PC-3 (cell line): ENCODE measurements at places on chromosomes 7 and 10. TPM values are rescaled to one million over a fixed set of nuclear protein-coding genes. Genes with fewer than 3 reads are reported as not detected.
A peak's percentile ranks its signal among the peaks of the same experiment; 100 is the strongest.

JCAD gene
- 5.0 and 7.8 TPM in 2 replicates for total RNA-seq

DNA sequence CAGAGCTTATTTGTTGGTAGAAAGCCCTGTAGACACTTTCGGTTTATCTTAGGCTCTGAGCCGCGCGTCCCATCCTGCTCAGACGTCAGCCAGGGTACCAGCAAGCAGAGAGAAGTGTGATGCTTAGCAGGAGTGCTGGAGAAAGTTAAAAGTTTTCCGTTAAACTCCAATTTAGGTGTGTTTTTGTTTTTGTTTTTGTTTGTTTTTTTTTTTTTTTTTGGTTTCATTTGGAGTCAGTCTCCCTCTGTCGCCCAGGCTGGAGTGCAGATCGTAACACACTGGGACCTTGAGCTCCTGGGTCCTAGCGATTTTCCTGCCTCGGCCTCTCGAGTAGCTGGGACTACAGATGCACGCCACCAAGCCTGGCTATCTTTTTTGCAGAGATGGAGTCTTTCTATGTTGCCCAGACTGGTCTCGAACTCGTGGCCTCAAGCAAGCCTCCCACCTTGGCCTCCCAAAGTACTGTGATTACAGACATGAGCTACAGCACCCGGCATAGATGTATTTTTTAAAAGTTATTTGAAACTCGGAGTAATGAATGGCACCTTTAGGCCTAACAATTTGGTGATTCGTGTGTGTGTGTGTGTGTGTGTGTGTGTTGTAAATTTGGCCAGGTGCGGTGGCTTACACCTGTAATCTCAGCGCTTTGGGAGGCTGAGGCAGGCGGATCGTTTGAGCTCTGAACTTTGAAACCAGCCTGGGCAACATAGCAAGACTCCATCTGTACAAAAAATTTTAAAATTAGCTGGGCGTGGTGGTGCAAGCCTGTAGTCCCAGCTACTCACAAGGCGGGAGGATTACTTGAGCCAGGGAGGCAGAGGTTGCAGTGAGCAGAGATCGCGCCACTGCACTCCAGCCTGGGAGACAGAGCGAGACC, 1.3 kb upstream of the HIP1 start:
- peak; percentile 49 for DNase-seq

DNA sequence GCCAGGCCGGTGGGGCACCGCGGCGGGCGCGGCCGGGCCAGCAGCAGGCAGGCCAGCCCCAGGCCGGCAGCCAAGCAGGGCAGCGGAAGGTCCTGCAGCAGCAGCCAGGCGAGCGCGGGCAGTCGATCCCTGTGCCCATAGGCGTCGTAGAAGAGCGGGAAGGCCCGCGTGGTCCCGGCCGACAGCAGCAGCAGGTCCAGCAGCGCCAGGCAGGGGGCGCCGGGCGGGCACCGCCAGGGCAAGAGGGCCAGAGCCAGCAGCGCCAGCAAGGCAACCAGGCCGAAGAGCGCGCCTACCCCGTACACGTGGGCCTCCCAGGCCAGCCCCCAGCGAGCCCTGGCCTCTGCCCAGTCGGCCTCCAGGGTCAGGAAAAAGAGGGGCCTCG, 8.4 kb upstream of the RBM28 start:
- DNase-seq: no peak

DNA sequence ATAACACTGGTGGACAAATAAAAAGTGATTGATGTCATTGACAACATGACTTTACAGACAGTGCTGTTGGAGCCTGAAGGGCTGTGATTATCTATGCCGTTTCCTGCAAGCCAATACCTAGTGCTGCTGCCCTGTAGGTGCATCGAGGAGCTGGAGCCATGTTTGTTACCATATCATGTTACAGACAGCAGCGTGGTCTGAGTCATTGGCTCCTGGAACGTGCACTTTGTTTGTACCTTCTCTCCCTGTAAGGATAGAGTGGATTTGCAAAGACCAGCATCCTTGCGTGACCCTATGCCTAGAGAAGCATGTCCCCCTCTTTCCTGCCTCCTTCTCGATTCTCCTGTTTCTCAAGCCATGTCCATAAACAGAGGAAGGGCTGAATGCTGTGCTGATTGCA, 597.2 kb downstream of the TYW1 start:
- no peak for DNase-seq

GIMAP8 gene
- total RNA-seq: not detected in 2 replicates

DNA sequence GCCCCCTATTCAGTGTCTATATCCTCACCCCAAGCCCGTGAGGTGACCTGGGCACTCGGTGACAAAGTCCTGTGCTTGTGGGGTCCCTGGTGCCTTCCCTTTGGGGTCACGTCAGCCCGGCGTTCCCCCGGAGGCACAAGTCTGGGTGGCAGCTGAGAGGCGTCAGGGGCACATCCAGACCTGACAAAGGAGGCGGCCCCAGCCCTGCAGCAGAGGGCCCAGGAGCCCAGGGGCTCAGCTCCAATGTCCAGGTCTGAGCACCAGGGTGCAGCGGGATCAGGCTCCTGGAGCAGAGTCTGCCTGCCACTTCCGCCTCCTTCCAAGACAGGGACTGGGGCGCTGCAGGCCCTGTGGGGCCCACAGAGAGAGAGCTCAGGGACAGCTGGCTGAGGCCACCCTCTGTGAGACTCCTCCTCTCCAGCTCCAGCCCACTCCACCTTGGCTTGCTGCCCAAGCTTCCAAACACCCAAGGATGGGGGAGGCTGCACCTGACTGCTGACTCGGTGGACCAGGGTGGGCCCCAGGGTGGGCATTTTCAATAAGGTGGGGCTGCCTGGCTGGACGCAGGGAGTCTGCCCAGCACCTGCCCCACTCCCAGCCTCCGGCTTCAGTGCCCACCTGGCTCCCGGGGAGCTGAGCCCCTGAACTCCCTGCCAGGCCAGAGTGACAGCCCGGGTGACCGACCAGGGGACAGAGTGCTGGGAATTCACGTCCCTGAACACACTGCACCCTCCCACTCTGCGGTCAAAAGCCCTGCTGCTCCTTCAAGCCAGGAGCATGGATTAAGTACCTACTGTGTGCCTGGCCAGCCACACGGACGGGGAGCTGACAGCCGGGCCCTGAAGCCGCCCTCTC, 1.0 kb upstream of the KNDC1 start:
- no peak for DNase-seq

UTF1 gene
- not detected in 2 replicates for total RNA-seq

INA gene
- not detected in 2 replicates for total RNA-seq

- DNase-seq: no peak
Observed at GRCh38 chr7:71695186-71695585, 563.2 kb downstream of the GALNT17 start.

- no peak for DNase-seq
Observed at GRCh38 chr7:137717811-137718271, 128.9 kb downstream of the DGKI start.

NPC1L1 gene
- 0.04 TPM in 1 of 2 replicates, not detected in the other for total RNA-seq

GRCh38 chr10:116209781-116210180, 63.2 kb downstream of the GFRA1 start:
- no peak for DNase-seq

DNA sequence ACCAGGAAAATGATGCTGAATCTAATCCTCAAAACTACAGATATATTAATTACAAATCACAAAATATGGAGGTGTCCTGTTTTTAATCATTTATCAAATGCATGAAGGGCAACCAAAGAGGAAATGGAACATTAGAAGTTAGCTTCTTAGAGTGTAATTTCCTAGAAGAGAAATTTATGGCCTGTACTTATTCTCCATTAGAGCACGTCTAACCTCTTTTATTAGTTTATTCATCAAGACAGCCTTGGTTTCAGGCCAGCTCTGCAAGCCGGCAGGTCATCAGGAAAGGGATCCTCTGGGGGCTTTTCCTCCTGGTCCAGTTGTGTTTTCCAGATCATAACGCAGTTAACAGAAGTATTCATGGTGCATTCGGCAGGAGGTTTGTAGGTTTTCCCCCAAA, 517.6 kb downstream of the KCNMA1 start:
- DNase-seq: peak; percentile 52

GRCh38 chr7:129037585-129037984, 17.3 kb downstream of the TNPO3 start:
- no peak for DNase-seq
